Fibroblast of skin of right biceps (primary cell): ENCODE measurements at places on chromosomes 6 and 20.
A peak's percentile ranks its signal among the peaks of the same experiment; 100 is the strongest.

- DNase-seq, result no peak
These were observed 196.4 kb upstream of the GMDS start for GRCh38 chr6:2441601-2442475.

DNA sequence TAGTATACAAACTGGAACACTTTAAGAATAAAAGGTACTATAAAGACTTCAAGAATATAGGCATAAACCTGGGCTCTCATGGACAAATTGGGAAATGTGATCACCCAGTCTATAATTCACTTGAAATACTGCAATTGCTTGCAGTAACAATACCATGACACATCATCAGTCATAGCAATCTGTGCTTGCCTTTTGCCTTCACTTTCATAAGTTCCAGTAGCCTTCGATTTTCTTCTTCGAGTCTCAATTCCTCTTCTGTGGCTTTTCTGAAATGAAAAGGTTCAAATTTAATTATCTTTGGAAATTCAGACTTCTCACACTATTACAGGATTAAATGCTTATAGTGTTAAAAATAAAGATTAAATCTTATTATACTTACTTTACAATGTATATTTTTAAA is 96.3 kb upstream of the ZBTB24 start:
- DNase-seq, result no peak

DNA sequence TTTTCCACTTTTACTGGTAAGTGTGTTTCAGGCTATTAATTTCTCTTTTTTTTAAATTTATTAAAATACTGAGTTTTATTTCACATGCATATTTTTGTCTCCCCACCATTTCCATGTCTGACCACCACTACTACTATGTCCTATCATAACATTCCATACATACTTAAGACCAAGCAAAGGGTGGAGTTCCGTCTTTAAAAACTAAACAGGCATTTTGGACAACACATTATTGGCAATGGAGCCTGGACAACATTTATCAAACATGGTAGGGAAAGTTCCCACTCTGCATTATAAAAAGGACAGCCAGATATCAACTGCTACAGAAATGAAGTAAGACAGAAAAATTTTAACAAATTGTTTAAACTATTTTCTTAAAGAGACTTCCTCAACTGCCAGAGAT is 91.9 kb downstream of the LMBRD1 start:
- DNase-seq, result peak; percentile 50

GRCh38 chr6:44415873-44416502 is 28.5 kb downstream of the CDC5L start:
- peak; percentile 24 for DNase-seq
